ENCODE measurements at places on chromosomes 16 and 17. TPM values are rescaled to one million over a fixed set of nuclear protein-coding genes. Genes with fewer than 3 reads are reported as not detected.
A peak's percentile ranks its signal among the peaks of the same experiment; 100 is the strongest.

KRTAP4-8 gene
- not detected for polyA plus RNA-seq

HYDIN gene
- 2.8 TPM for polyA plus RNA-seq

SAMD14 gene
- 4.0 TPM for polyA plus RNA-seq

KRTAP2-3 gene
- polyA plus RNA-seq = 0.49 TPM

CNEP1R1 gene
- polyA plus RNA-seq = 19.1 TPM

ACSM2B gene
- 0.49 TPM for polyA plus RNA-seq

GRCh38 chr16:10519297-10519696 lies 61.1 kb downstream of the EMP2 start:
- DNase-seq = no peak

DNA sequence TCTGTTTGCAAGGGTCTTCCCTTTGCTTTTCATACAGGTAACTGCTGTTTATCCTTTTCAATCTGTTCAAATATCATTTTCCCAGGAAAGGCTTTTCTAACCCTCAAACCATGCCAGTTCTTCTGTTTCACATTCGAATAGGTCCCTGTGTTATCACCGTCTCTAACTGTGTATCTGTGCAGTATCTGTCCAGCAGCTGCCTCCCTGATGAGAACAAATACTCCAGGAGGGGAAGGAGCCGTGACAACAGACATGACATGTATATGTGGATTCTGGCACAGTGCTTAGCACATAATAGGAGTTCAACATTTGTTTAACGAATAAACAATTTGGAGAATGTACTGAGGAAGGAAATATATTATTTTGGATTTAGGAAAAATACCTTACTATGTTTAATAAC lies 95.7 kb downstream of the STX8 start:
- DNase-seq = no peak

DNA sequence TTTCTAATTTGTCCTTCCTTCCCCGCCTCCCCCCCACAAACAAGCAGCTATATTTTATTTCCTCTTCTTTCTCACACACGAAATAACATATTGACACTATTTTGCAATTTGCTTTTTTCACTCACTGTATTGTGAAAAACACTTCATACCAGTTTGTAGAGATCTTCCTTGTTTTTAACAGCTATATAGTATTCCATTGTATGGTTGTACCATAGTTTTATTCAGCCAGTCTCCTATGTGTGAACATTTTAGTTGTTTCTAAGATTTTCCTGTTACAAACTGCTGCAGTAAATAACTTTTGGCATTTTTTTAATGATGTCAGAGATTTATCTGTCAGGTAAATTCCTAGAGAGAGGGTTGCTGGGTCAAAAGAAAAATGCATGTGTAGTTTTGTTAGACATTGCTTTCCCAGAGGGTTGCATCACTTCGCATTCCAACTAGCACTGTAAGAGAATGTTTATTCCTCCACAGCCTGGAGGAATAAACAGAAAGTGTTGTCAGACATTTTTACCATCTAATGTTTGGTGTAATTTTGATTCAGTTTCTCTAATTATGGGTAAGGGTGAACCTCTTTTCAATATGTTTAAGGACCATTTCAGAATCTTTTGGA lies 101.2 kb downstream of the MRTFB start:
- DNase-seq = no peak

DNA sequence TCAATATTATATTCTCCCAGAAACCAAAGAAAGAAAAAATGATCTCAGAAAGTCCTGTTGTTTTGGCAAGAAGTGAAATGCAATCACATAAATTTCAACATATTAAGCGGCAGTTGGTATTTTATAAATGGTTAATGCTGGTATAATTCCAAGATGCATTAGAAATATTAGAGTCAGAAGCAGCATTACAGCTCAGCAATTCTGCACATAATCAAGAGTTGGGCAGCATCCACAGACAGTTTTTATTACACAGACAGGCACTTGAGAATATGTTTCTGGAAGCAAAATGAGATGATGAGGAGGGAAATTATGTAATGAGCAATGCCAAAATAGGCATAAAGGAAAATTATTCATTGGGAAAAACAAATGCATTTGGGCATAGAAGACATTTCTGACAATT lies 148.1 kb downstream of the KCNJ2 start:
- no peak for DNase-seq

DNA sequence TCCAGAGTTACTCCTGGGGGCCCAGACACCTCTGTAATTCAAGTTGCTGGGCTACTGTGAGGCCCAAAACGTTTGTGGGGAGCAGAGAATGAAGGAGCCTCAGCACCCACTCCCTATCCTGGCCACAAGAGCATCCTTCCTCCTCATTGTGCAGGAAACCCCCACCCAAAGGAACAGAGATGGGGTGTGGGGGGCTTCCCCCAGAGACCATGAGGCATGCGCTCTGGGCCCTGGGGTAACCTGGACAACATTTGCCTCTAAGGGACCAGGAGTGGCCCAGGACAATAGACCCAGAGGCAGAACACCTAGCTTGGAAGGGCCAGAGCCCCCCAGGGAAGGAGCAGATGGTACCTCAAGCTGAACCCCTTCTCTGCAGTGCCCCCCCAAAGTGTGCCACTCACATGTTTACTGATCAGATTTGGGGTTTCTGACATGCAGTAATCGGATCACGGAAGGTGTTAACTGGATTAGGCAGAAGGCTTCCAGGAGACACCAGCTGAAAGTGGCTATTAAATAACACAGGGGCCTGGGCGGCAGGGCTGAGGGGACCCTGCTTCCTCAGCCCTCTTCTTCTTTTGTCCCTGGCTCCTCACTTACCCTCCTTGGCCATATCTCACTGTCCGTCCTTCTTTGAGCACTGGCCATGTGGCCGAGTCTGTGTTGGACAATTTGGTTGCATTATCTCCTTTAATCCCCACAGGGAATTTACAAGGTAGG lies 50.8 kb downstream of the SDK2 start:
- no peak for DNase-seq

DNA sequence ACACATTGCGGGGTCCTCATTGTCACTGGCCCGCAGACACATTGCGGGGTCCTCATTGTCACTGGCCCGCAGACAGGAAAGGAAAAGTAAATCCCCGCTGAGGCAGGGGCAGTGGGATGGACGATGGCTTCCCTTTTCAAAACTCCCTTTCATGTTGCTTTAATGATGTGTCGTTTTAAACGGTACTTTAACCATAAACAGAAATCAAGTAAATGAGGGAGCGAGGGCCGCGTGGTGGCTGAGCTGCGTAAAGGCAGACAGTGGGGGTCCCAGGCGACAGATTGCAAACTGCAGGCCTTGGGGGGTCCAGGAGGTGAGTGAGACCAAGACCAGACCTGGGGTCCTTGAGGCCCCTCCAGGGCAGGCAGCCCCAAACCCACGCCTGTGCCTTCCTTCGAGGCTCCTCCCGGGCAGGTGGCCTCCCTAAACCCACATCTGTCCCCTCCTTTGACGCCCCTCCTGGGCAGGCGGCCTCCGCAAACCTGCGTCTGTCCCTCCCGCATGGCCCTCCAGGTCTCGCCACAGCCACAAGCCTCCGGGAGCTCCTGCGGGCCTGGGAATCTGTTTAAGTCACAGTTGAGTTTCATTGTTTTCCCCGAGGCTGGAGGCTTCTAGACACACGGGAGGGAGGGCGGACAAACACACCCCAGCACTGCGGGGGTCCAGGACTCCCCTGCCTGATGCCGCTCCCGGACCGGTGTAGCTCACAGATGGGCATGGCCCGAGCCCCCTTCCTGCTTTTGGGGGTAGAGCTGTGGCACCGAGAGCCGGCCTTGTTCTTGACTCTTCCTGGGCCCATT lies 7.3 kb downstream of the PIEZO1 start:
- DNase-seq = no peak

DNA sequence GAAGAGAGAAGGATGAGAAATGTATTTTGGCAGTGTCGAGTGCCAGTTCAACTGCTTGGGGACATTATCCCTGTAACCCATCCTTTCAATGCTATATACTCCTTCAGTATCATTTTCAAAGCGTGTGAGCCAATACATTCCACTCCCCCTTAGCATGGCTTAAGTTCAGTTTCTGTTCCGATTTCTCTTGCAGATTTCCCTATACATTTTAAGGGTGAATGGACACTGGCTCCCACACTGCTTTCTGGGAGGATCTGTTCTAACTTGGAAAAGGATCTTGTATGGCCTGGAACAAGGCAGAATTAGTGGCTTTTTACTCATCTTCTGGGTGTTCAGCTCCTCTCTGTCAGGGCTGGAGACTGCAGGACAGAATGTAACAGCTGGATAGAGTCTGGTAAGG lies 333.8 kb downstream of the HAPSTR1 start:
- peak; percentile 29 for DNase-seq

- DNase-seq = no peak
These were observed 622.1 kb upstream of the CDH5 start for GRCh38 chr16:65744401-65744800.

DNA sequence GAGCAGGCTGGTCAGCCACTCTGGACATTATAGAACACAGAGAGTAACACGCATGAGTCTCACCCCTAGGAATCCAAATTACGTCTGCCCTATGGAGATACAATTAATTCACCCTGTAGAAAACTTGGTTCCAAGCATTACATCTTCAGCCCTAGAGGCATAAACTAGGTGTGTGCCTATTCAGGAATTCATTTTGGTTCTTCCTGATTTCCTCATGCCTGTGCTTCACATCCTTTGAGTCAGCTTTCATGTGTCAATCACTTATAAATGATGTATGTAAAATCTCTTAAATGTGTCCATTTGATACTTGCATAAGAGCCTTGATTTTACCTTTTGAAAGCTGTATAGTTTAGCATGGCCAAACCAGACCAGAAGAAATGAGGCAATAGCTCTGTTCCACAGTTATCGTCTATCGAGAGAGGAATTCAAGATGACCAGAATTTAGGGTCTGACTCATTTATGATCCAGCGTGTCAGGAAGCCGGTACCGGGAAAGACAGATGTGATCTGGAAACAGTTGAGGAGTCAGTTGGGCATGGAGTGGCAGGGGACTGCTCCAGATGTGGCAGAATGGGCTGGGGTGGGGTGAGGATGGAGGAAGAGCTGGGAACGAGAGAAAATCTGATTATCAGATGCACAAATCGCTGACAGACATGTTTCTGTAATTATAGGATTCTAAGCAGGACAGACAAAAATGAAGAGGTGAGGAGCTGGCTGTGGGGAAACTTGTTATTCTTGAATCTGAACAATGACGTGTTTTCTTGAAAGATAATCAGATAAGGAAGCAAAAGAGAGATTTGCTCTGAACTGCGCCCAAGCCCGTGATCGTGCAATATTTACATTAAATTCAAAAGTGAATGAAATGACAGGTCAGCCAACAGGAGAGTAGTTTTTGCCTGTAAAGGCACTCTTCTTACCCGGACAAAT lies 76.7 kb downstream of the C16orf95 start:
- no peak for DNase-seq

DNA sequence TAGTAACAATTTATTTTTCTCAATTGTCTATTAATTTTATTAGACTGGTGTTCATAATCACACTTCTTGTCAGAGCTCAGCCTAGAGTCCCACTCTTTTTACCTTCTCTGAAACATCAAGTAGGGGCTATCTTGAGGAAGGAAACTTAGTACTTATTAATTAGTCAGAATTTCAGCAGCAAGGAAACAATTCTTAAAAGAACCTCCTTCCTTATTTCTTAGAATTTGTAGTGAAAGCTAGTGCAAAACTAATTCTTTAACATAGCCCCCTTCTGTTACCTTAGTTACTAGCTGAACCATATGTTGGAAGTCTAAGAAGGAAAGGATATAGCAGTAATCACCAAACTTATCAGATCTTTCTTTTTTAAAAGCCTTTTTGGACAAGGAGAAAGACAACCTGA lies 35.2 kb downstream of the MAP2K4 start:
- DNase-seq = no peak

- no peak for DNase-seq
These were observed 5.5 kb downstream of the KRT40 start for GRCh38 chr17:40978575-40979151.

- DNase-seq = no peak
These were observed 4.7 kb downstream of the NOD2 start for GRCh38 chr16:50697881-50698767.

GRCh38 chr16:78034530-78034929 lies 12.2 kb downstream of the CLEC3A start:
- no peak for DNase-seq

DNA sequence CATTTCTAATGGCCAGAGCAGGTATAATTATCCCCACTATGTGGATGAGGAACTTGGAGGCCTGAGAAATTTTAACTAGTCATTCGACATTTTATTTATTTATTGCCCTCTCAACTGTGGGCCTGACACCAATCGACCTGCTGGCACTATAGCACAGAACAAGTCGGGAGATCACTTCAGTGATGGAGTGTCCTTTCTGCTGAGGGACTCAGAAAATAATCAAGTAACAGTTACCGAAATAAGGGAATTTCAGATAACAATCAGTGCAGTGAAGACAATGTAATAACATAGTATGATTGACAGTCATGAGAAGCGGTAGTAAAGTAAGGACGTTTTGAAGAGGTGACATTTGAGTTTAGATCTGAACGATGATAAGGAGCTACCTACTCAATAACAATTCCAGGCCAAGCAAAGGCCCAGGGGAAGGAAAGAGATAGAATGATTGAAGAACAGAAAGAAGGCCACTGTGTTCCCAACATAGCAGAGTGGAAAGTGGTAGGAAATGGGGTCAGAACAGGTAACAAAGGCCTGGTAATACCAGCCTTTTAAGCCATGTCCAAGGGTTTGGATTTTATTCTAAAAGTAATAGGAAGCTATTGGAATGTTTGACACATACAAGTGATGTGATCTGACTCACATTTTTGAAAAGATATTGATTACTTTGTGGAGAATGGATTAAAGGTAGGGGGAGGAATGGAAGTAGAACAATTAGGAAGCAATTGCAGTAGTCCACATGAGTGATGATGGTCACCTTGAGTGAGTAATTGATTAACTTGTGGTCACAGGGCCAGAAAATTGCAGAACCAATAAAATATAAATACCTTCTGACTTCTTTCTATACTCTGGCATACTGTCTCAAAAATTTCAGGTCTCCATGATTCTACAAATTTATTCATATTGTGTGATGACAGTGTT lies 1.4 kb downstream of the STXBP4 start:
- DNase-seq = no peak

- DNase-seq = no peak
These were observed 126.6 kb downstream of the RPTOR start for GRCh38 chr17:80671039-80671824.
